ENCODE measurements at places on chromosomes 3 and 15. TPM values are rescaled to one million over a fixed set of nuclear protein-coding genes. Genes with fewer than 3 reads are reported as not detected.

ACP3 gene
- total RNA-seq, result 1.1 TPM

IFRD2 gene
- 53.1 TPM for total RNA-seq

CELF6 gene
- 1.0 TPM for total RNA-seq

PDZRN3 gene
- total RNA-seq, result 30.8 TPM

HES1 gene
- 13.2 TPM for total RNA-seq

DNA sequence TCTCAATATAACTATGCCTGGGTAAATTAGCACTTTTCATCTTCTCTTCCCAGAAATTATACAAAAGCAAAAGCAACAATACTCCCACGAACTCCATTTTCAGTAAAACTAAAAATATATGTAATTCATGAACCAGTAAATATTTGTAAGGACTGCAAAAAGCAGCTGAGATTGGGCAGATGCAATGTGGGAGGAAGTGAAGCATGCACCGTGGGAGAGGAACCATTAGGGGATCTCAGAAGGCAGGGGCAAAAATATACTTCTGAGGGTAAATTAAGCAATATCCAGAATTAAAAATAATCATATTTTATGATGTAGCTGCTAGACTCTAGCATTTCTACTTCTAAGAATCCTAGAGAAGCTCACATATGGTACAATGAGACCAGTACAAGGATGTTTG, 20.2 kb downstream of the CFAP91 start:
- no peak for DNase-seq

DNA sequence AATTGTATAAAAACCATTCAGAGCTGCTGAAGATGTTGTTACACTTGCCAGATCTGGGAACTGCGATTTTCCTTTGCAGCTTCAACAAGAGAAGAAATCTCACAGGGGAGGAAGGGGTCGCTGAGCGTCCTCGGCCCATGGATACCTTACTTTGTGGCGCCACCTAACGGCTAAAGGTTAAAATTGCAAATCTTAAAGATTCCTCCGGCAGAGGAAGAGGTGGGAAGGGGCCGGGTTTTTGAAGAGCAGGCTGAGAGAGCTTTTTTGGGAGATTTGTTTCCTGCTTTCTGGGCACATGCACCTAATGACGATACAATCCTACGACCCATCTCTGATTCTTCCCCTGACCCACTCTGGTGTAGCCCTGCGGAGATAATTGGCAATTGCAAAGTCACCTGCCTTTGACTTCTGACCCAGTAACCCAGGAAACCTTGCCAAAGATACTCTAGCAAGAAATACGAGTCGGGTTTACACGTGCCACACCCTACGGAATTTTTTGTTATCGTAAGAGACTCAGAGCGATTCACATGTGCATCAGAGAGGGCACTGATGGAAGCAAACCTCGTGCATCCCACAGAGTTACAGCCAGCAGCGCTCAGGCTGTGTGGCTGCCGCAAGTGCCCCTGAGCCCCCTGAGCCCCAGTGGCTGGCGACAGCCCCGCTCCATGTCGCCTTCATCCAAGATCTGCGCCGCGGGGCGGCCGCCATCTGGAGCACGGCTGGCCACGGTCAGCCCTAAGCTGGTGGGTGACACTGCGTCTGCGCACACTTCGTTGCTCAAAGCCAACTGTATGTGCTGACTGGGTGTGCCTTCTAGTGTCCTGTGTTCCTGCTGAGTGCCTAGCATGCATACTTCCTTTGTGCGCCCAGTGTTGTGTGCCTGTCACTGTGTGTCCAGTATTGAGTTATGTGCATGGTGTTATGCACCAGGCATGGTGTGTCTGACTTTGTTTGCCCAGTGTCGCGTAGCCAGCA, 55.2 kb upstream of the CHRNA7 start:
- no peak for DNase-seq

- DNase-seq, result peak; percentile 57
Measured at GRCh38 chr15:85800478-85801123, 5.9 kb upstream of the KLHL25 start.

DNA sequence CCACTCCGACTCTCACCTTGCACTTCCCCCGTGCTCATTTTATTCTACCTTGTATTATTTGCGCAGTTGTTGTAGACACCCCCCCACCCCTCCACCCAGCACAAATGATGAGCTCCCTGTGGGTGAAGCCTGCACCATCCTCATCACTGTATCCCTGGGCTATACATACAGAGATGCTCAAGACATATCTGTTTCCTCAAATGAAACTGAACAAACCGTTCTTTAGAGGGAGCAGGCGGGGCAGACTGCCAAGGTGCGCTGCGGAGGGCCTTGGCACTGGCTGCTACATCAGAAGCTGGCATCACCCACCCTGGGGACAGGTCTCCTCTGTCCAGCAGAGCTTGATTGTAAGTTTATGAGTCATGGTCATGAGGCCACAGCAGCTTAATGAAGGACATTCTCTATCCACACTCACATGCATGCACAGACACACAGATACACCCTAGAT, 29.0 kb downstream of the ADCY5 start:
- peak; percentile 80 for DNase-seq

GRCh38 chr3:153150991-153151390, 11.0 kb upstream of the RAP2B start:
- DNase-seq, result no peak

GRCh38 chr3:37054370-37054769, 61.1 kb downstream of the MLH1 start:
- DNase-seq, result no peak

DNA sequence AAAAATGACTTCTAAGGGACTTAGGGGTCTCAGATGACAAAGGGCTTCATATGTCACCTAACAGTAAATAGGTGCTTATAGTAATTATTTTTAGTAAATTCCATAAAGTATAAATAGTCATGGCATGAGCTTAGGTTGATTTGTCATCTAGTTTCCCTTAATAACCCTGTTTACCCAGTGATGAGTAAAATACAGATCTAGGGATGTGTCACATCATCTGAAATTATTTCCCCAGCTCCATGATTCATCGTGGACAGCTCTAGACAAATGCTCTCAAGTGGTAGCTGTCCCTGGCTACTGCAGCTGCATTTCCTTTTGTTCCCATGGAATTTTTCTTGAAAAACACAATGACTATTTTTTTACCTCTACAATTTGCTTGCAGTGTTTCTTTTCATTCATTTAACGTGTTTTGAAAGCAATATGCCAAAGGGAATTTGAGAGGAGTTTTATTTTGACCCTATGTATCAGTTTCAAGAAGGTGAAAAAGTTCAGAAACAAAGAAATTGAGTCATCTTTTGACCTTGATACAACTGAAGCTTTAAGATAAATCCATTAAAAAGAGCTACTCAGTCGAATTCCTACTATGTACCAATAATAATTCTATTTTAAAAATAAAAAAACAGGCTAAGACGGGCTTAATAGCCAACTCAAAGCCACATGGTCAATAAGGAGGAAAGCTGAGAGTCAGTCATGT, 241.6 kb downstream of the KCNMB2 start:
- DNase-seq, result no peak

DNA sequence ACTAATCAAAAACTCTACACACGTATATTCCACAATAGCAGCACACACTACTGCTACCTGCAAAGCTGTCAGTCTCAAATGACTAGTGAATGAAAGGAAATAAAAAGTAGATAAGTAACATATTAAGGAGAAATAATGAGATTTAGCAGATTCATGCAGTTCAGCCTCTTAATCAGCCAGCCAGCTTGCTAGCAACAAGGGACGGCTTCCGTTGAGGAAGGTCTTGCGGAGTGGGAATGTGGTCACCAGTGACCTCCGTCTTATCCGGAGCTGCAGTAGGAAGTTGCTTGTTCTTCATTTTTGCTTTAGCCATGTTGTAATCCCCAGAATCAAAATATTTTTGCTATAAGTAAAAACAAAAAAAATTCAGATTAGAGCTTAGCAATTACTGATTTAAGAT, 17.1 kb downstream of the ARPP19 start:
- no peak for DNase-seq

DNA sequence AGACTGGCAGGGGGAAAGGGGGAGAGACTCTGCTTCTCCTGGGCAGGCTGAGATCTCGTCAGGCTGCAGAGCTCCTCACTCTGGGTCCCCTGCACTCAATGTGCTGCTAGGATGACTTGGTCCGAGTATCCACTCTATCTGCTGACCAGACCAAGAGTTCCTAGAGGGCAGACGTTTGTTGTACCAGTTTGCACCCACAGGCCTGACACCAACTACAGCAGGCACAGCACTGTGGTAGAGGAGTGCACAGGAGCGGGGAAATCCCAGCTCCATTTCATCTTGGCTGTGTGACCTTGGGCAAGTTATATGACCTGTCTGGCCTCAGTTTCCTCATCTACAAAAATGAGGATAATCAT, 29.0 kb downstream of the CCDC12 start:
- DNase-seq, result no peak

DNA sequence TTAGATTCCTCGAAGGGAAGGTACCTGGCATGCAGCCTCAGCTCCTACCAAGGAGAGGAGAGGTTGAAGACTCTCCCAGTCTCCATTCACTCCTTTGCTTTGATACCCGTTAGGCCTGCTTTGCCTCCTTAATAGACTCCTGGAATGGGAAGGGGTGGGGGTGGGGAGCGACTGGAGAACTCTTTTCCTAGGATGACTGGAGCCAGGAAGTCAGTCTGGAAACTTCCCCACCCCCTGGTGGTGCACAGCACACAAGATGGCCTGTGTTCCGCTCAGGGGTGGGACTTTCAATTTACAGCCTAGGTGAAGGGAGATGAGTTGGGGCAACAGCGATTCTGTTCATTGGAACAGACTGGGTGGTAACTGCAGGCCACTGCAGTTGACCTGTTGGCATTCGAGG, 21.4 kb upstream of the CELF6 start:
- no peak for DNase-seq

DNA sequence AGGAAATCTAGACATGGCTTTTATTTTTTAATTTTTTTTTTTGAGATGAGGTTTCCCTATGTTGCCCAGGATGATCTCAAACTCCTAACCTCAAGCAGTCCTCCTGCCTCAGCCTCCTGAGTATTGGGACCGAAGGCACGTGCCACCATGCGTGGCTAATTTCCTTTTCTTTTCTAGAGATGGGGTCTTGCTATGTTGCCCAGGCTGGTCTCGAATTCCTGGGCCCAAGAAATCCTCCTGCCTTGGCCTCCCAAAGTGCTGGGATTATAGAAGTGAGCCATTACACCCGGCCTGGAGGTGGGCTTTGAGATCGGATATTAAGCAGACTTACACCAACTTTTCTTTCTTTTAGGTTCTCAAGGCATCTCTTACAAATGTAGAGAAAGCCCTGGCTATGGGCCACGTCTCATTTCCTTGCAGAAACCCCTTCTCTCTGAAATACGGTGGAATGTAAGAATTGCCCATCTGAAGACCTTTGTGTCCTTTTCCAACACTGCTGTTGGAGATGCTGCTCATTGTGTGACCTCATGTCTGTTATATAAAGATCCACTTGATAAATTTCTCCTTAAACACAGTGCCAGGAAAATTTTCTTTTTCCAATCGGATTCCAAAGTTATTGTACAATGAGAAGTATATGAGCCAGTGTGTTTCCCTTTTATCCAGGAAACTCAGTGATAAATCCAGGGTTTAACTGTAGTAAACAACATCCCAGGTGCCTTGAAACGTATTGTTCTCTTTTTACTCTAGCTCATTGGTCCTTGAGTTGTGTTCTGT, 36.8 kb upstream of the CFAP161 start:
- no peak for DNase-seq

DNA sequence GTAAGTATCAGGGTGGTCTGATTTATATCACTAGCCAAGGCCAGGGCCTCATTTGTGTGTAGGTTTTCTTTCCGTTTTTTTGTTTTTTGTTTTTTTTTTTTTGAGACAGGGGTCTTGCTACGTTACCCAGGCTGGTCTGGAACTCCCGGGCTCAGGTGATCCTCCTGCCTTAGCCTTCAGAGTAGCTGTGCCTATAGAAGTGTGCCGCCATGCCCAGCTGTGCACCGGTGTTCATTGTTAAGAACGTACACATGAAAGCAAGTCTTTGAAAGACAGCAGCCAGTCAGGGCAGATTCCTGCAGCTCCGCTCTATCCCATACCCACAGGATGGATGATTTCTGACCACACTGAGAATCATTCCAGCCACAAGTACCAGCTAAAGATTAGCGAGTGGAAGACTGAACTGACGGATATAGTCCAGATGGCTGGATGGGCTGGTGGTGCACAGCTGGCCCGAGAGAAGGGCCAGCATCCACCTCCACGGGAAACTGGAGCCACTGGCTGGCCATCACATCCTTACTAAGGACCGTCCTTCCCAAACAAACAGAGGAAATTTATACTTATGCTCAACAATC, 95.4 kb downstream of the PCSK6 start:
- no peak for DNase-seq

- no peak for DNase-seq
Measured at GRCh38 chr15:74245342-74245931, 9.3 kb downstream of the CCDC33 start.

GRCh38 chr15:23912191-23912590, 225.1 kb upstream of the NDN start:
- no peak for DNase-seq

- DNase-seq, result no peak
Measured at GRCh38 chr3:179348325-179349013, 960 bp downstream of the MFN1 start.

DNA sequence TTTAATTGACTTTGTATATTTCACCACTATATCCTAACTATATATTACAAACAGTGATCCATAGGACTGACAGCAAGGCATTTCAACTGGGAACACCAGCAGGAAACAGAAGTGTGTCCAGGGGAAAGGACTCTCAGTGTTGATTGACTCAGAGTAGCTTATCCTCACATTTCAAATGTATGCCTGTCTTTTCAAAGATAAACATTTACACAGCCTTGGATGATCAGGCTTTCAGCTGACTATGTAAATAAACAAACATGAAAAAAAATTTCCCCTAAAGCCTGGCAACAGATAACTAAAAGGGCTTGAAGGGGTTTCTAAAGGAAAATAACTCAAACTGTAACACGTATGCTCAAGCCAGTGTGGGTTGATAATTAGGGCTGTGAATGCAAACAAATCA, 321.8 kb downstream of the TBC1D5 start:
- DNase-seq, result no peak

DNA sequence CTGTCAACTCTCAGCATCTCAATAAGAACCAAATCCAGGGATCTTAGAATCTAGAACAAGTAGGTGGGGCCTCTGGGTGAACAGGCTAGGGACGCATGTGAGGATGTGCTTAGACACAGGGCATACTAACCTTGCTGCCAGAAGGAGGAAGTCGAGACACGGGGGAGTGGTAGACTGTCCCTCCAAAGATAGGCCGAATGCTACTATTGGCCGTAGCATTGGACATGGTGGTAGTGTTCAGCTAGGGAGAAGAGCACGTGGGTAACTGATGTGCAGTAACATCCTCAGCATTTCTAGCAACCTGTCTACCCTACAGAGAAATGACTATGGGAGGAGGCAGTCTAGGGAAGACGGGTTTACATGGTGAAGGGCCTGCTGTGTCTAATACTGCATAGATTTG, 15.6 kb downstream of the RCCD1 start:
- no peak for DNase-seq
